ENCODE measurements at places on chromosomes 4 and X.

GRCh38 chrX:47247206-47247998 is 14.6 kb downstream of the USP11 start:
- no peak for DNase-seq

DNA sequence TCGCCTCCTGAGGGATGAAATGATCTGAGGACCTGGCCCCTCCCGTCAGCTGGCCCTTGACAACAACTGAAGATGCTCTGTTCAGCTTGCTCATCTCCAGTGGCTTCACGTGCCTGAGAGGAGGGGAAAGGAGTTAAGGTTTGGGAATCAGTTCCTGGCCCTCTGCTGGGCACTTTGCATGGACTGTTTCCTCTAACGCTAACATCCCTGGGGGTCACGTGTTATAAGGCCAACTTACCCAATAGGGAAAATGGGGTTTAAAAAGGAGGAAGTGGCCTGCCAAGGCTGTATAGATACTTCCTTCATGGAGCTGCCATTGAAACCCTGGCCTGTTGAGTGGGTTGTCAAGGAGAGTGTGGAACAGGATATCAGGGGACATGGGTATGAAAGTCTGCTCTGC is 65.6 kb downstream of the OR13H1 start:
- no peak for DNase-seq

GRCh38 chrX:124342174-124342867 is 4.0 kb upstream of the SH2D1A start:
- DNase-seq, result no peak

DNA sequence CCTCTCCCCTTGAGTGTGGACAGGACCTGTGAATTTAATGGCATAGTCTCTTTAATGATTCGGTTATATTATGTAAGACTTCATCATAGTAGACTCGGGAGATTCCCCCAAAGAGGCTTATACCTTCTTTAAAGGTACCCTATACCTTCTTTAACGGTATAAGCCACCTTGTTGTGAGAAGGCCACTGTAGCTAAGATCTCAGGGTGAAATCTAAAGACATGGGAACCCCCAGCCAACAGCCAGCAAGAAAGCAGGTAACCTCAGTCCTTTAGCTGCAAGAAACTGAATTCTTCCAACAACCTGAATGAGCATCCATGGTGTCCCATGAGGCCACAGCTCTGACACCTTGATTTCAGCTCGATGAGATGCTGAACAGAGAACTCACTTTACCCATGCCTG is 931 bp downstream of the DDX60 start:
- no peak for DNase-seq

- no peak for DNase-seq
Observed at GRCh38 chrX:150018931-150019361, 80.7 kb upstream of the EOLA2 start.

DNA sequence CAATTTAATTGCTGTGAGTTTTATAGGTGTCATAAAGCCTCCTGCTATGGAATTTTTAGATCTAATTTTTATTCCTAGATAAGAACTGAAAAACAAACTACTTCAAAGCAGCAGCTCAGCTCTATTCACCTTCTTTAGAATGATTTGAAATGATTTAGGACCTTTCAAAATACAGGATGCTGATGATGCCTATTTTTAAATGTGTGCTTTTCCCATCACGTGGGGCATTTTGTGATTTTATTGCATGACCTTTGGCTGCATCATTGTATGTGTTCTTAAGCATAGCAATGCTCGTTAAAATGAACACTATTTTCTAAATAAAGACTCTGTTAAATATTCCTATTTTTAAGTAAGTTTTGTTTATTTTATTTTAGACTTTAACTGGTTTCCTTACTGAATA is 537.3 kb downstream of the STPG2 start:
- DNase-seq, result no peak

- DNase-seq, result no peak
Observed at GRCh38 chr4:1554246-1554875, 129.8 kb downstream of the FAM53A start.

- no peak for DNase-seq
Observed at GRCh38 chr4:82802911-82803310, 4.3 kb upstream of the SCD5 start.

- DNase-seq, result no peak
Observed at GRCh38 chr4:102157984-102158383, 187.3 kb downstream of the SLC39A8 start.

GRCh38 chrX:10798041-10798440 is 177.7 kb upstream of the MID1 start:
- no peak for DNase-seq

GRCh38 chrX:12844319-12844718 is 22.6 kb upstream of the TLR7 start:
- DNase-seq, result no peak

GRCh38 chr4:41418444-41418843 is 119.5 kb upstream of the LIMCH1 start:
- no peak for DNase-seq

GRCh38 chrX:13125188-13125587 is 80.8 kb upstream of the FAM9C start:
- no peak for DNase-seq

DNA sequence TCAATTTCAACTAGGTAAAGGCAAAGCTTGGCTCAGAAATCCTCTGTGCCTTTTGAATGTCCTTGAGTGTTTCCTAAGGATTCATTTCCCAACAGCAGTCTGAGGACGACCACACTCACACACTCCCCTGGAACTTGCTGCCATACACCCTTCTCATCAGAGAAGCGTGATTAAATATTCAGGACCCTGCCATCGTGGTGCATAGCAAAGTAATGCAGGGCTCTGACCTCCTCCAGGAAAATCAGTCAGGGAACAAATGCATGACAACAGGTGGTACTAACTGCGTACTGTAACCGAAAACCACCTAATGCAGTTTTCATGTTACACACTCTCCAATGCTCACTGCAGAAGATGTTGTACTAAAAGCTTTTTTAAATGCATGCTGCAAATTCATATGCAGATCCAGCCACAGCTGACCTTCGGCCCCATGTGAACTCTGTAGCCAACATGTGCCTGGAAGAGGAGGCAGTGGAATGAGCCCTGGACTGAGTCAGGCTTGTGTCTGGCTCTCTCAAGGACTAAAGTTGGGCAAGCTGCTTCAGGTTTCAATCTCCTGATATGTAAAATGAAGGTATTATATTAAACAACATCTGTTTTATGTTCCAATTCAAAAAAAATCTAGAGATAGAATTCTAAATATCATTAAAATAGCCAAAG is 238.3 kb downstream of the KCNIP4 start:
- no peak for DNase-seq

GRCh38 chrX:11290416-11291102 is 2.7 kb upstream of the AMELX start:
- no peak for DNase-seq

DNA sequence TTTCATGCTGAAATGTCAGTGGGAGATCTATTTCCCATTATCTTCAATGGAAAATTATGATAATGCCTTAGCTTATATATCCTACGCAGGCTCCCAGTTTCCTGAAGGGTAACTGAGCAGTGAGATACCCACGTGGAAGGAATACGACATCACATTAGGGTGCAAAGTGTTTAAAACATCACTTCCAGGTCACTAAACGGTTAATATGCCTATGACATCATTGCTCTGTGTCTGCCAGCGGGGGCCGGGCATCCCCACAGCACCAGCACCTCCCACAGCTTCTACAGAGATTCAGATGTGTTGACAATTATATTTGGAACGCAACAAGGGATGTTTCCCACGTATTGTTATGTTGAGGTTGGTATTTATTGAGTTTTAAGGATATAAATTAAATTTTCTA is 27.1 kb downstream of the TMEM271 start:
- DNase-seq, result no peak

DNA sequence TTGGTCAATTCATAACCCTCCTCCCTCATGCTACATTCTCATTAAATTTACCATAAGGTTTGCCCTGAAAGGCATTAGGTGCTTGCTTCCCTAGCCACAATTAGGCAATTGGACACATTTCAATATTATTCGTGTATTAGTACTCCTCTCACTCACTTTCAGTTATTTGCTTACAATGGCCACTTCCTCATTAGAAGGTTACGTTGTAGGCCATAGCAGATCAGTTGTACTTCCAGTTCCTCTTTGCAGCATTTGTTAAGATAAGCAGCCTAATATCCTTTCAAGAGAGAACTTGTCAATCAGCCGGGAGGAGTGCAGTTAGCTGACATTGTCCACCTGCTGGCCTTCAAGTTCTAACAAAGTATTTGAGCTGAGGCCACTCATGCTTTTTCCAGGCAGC is 1017.2 kb downstream of the PCDH7 start:
- DNase-seq, result no peak

- no peak for DNase-seq
Observed at GRCh38 chr4:177267911-177268310, 41.8 kb upstream of the NEIL3 start.

GRCh38 chr4:48668254-48669017 is 111.6 kb downstream of the FRYL start:
- no peak for DNase-seq

- no peak for DNase-seq
Observed at GRCh38 chr4:40361338-40361737, 26.2 kb downstream of the CHRNA9 start.

- no peak for DNase-seq
Observed at GRCh38 chr4:127709456-127709855, 20.7 kb upstream of the SLC25A31 start.

- no peak for DNase-seq
Observed at GRCh38 chrX:97234471-97235081, 350.9 kb downstream of the RPA4 start.

GRCh38 chr4:152189451-152190179 is 346.3 kb downstream of the FBXW7 start:
- DNase-seq, result no peak

DNA sequence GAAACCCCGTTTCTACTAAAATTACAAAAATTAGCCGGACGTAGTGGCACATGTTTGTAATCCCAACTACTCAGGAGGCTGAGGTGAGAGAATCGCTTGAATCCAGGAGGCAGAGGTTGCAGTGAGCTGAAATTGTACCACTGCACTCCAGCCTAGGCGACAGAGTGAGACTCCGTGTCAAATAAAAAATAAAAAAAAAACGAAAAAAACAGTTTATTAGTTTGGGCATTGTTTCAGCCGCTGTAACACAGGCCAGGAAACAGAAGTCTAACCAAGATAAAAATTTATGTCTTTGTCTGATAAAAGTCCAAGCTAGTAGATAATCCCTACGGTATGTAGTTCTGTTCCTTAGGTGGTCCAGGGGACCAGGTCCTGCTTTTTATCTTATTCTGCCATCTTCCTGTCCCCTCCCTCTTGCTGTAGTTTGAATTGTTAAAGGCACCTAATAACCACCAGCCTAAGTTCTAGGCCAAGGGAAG is 21.4 kb downstream of the USO1 start:
- no peak for DNase-seq

- DNase-seq, result no peak
Observed at GRCh38 chr4:165915215-165915614, 42.2 kb downstream of the TLL1 start.

DNA sequence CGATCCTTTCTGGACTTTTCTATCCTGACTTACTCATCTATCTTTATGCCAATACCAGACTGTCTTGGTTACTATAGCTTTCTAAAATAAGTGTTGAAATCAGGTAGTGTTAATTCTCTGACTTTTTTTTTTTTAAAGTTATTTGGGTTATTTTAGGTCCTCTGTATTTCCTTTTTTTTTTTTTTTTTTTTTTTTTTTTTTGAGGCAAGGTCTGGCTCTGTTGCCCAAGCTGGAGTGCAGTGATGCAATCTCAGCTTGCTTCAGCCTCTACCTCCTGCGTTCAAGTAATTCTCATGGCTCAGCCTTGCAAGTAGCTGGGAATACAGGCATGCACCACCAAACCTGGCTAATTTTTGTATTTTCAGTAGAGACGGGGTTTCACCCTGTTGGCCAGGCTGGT is 2.8 kb upstream of the NELFA start:
- DNase-seq, result no peak

DNA sequence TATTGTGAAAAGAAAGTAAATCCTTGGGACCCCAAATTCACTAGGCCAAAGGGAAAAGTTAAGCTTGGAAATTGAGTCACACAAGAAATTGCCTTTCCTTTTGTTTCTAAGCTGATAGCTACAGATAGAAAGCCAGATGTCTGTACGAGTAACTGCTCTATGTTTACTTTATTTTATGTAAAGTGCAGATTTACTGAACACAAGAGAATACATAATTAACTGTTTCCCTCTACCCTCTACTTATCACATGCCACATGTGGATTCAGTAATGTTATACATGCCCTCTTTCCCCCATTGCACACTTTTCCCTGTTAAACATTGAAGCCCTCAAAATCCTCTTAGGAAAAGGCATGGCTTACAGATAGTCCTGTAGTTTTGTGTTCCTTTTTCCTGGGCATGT is 16.5 kb upstream of the TDO2 start:
- no peak for DNase-seq

DNA sequence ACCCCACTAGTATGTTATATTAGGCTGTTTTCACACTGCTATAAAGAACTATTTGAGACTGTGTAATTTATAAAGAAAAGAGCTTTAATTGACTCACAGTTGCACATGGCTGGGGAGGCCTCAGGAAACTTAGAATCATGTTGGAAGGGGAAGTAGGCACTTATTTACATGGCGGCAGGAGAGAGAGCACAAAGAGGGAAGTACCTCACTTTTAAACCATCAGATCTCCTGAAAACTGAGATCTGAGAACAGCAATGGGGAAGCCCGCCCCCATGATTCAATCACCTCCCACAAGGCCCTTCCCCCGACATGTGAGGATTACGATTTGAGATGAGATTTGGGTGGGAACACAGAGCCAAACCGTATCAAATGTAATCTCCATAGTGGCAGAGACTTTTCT is 45.4 kb upstream of the XK start:
- no peak for DNase-seq

DNA sequence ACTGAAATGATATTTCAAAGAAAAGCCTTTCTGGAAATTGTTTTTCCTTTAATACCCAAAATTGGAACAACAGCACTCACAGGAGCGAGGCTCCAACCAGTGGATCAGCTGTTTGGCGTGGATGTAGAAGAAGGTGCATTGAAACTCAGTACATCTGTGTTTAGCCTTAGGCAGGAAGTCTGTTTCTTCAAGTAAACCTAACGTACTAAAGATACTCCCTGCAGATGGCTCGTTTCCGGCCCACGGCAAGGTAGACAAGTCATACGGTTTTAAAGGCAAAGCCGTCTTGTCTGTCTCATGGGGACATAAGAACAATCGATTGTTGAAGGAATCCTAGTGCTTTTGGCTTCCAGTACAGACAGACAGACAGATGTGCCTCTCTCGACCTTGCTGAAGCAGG is 50.0 kb upstream of the CLCN4 start:
- DNase-seq, result no peak

GRCh38 chr4:183675625-183676024 is 16.5 kb downstream of the TRAPPC11 start:
- DNase-seq, result no peak
